ENCODE measurements at places on chromosomes 16 and 17.

DNA sequence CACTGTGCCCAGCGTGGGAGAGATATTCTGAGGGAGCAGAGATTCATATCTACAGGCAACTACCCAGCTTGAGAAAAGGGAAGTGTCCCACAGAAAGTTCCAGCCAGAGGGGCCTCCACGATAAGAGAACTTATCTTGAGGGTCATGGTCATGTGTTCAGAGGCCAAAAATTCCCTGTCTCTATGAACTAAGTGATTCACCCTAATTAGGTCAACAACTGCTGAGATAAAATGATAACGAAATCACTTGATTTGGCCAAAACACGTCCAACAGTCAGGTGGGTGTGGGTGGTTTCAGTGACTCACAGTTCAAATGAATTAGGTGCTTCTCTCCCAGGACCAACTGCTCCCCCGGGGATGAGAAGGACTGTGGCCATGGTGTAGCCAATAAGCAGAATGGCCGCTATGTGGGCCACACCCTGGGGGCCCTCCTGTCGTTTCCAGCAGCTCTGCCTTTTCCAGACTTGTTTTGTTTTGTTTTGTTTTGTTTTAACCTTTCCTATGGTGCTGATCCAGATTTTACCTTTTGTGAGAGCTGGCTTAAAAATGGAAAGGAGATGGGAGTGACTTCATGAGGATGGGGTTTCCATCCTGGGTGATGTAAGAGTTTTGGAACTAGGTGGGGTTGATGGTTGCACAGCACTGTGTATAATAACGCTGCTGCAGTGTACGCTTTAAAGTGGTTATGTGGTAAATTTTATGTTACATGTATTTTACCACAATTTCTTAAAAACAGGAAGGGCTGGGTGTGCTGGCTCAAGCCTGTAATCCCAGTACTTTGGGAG lies 8.7 kb downstream of the DNAI2 start:
- DNase-seq = peak; percentile 70

DNA sequence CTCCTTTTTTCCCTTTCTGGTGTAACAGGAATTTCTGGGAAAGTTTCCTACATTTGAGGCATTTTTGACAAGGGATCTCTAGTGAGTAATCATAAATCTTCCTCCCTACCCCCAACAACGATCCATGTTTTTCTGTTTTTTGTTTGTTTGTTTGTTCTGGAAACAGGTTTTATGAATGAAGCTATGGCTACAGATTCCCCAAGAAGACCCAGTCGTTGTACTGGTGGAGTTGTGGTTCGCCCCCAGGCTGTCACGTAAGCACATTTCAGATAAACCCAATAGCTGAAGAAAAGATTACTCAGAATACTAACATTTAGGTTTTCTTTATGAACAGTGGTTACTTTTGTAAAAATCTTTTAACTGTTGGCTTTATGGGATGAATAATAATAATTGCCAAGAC lies 1.6 kb downstream of the BCAS3 start:
- no peak for DNase-seq

- DNase-seq = no peak
Observed at GRCh38 chr16:81645266-81645694, 133.8 kb upstream of the PLCG2 start.

DNA sequence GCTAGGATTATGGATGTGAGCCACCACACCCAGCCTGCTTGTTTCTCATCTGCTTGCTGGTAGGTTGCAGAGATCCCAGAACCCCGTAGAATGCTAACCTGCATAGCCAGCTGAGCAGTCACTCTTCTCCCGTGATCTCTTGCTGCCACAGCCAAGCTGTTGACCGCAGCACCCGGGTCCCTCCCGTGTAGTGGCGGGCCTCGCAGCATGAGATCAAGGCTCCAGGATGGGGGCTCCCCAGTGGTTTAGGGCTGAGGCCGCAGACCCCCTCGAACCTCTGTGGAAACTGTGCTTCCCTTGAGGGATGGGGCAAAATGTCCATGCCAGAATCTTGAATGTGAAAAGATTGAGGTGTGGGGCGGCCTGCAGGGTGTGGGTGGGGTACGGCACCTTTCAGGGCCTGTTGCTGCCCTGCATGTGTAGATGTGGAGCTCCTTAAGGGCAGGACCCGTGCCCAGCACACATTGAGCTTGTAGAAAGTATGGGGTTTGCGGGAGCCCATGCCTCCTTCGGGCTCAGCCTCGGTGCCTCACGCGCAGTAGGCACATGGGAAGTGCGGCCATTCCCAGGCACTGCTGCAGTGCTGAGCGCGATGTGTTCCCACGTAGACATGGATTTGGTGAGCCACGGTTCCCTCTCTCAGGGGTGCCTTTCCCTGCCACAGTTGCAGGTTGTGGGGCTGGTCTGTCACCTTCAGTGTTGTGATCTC lies 99.9 kb downstream of the BANP start:
- DNase-seq = no peak

GRCh38 chr16:17311333-17312093 lies 159.2 kb downstream of the XYLT1 start:
- DNase-seq = no peak

- DNase-seq = peak; percentile 8
Observed at GRCh38 chr17:27766438-27766837, 33.9 kb downstream of the NOS2 start.

GRCh38 chr16:24497440-24497839 lies 41.9 kb upstream of the RBBP6 start:
- DNase-seq = no peak

DNA sequence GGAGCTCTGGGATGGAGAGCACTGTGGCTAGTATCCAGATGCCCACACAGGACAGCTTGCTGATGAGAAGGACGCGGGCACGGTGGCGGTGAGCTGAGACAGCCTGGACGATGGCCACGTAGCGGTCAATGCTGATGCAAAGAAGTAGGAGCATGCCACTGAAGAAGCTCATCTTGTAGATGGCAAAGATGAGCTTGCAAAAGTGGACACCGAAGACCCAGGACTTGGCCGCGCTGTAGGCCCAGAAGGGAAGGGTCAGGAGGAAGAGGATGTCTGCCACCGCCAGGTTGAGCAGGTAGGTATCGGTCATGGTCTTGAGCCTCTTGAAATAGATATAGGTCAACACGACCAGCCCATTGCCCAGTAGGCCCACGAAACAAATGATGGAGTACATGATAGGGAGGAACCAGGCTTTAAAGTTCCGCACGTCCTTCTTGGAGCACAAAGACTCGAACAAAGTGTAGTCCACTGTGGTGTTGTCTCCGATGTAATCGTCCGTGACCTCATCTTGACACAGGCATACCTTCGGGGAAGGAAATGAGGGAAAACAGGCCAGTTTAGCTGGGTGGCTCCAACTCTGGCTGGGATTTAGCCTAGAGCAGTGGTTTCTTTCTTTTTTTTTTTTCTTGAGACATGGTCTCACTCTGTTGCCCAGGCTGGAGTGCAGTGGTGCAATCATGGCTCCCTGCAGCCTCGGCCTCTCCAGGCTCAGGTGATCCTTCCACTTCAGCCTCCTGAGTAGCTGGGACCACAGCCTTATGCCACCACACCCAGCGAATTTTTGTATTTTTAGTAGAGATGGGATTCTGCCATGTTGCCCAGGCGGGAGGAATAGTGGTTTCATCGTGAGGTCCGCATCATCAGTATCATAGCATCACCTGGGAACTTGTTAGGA lies 9.7 kb downstream of the CCR7 start:
- DNase-seq = peak; percentile 7

DNA sequence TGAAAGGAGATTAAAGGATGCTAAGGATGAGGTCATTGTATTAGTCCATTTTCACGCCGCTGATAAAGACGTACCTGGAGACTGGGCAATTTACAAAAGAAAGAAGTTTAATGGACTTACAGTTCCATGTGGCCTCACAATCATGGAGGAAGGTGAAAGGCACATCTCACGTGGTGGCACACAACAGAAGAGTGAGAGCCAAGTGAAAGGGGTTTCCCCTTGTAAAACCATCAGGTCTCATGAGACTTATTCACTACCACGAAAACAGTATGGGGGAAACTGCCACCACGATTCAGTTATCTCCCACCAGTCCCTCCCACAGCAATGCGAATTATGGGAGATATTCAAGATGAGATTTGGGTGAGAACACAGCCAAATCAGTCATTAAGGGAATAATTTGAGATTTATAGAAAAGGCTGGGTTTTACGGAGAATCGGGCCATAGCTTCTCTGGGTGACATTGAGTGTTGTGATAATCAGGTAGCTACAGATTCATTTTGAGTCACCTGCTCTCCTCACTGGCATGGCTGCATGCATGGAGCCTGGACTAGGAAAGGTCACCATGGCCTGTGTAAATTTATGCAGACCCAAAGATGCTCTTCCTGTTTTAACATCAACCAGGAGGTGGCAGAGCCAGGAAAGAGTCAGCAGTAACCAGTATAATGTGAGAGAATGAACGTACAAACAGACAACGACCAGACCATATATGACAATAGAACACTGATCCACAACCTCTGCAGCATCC lies 40.5 kb upstream of the DYNLRB2 start:
- no peak for DNase-seq

DNA sequence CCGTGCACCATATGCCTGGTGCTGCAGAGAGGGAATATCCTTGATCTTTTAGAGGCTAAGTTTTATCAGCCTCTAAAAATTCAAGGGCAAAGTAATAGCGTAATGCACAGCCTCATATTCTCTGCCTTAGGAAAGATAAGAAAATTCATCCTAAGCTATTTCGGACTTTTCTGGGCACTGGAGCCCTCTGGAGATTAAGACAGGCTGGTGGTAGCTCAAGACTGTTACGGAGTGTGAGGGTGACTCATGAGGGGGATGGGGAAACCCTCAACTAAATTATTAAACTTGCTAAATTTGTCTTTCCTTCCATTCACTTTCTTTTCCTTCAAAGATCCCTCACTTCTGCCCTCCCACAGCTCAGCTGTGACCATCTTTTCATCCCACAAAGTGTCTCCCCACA lies 73.3 kb downstream of the RPH3AL start:
- no peak for DNase-seq

DNA sequence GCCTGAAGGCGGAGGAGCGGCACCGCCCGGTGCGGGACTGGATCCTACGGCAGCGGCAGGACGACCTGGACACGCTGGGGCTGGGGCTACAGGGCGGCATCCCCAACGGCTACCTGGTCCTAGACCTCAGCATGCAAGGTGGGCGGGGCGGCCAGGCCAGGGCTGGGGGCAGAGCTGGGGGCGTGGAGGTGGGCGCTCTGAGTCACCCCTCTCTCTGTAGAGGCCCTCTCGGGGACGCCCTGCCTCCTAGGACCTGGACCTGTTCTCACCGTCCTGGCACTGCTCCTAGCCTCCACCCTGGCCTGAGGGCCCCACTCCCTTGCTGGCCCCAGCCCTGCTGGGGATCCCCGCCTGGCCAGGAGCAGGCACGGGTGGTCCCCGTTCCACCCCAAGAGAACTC lies 7.9 kb downstream of the MSLN start:
- no peak for DNase-seq

DNA sequence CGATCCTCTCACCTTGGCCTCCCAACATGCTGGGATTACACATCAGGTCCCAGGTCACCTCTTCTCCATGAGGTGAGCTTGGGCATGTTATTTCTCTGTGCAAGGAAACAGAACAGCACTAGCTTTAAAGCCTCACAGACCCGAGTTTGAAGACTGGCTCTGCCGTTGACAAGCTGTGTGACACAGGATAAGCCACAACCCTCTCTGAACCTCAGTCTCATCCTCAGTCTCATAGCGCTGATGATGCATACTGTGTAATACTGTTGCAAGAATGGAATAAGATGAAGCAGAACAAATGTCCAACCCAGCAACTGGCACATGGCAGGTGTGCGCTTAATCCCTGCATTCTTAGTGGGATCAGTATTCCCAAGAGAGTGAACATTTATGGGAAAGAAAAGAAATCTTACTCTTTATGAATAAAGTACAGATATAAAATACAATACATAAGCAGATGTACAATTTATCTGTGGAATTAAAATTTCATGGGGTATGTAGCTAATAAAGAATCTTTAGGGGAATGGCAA lies 43.5 kb downstream of the ABAT start:
- DNase-seq = no peak

DNA sequence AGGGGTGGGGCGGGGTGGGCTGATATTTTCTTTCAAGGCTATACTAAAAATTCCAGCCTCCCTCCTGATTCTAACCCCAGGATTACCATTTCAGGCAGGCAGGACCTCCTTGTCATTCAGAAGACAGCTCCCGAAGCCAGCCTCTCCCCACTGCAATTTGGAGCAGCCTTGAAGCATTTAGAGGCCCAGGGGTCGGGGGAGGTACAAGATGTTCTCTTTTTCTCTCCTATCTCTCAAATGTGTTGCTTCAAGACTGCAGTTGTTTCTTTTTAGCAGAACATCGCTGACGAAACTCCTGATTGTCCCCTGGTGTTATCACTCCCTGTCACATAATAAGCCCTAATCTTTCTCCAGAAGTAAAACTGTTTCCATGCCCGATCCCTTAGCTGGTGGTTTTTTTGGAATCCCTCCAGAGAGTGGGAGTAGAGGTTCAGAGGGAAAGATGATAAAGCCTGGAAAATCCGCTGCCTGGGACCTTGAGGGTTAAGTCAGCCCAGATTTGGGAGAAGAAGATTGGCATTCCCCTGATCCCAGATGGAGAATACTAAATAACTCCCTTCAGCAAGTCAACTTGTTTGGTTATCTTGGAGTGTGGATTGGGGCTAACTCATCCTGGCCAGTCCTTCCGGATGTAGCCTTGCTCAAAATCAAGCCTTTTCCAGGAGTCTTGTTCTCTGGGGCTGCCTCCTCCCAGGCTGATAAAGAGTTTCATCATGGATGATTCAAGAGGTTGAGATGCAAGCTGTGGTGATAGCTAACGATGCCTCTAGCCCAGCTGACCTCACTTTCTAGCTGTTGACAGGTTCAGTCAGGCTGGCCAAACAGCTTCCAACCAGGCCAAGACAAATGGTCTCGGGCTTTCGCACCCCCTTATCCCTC lies 71.3 kb downstream of the SOX9 start:
- no peak for DNase-seq

DNA sequence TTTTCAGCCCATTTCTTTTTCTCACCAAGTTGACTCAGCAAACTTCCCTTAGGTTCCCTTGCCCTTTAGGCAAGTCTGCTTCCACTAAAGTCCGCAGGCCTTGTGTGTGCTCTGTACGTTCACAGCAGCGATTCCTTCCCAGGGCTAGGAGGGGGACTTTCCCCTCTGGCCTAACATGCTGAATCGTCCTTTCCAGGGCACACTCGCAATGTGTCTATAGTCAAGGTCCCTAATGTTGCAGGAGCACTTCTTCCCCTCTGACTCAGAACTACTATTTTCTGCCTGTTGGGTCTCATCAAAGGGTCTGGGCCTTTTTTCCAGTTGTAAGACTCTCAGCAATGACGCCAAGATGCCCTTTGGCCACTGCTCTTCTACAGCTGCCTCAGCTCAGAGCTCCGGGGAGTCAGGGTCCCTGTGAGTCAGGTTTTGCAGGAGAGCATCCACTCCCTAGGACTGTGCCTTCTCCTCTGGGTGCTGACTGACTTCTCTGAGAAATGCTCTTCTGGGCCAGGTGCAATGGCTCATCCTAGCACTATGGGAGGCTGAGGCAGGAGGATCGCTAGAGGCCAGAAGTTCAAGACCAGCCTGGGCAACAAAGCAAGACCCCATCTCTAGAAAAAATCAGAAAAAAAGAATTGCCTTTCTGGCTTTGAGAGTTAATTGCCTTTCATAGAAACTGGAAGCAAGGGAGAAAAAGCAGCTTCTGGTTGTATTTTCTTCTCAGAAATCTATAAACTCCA lies 64.4 kb upstream of the TBX2 start:
- no peak for DNase-seq
